NCI-H146 (cell line): ENCODE measurements at places on chromosomes 5 and 9.
A peak's percentile ranks its signal among the peaks of the same experiment; 100 is the strongest.

- DNase-seq, result peak; percentile 62
Measured at GRCh38 chr5:142063878-142064331, 44.7 kb upstream of the NDFIP1 start.

DNA sequence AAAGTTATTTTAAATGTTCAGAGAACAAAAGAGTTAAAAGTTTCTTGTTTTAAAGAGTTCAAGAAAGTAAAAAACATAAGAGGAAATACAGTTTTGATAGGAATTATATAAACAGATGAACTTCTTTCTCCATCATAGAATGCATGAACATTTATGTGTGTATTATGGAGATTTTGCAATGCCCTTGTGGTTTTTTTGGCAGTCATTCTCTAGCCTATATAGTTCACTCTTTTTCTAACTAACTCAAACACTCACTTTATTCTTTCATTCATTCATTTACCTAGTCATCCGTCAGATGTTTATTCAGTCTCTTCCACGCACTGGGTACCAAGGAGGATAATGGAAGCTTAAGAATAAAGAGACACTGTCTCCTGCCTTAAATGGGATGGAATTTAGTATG lies 195.9 kb upstream of the VLDLR start:
- DNase-seq, result no peak

- peak; percentile 31 for DNase-seq
Measured at GRCh38 chr5:95709967-95710650, 21.0 kb upstream of the RHOBTB3 start.

DNA sequence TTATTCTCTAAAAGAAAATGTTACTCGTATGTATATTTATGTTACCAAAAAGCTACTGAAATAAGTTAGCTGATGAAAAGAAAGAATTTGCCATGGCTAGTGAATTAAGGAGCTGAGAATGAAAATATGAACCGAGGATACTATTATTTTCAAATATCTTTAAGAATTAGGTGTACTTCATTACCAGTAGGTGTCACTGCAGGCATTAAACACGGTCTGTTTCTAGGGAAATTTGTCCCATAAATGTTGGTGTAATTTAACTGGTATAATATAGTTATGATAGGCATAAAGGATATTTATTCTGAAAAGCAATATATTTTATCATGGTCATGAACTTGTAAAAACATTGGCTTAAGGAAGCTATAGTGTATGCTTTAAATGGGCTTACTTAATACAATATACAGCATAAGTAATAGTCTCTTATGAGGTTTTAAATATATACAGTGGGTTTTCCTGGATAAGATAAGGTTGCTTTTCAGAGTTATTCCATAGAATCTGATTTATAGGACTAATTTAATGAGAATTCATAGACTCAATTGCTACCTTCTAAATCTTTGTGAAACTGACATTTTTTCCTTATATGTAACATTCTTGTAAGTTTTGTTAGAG lies 72.4 kb upstream of the MPDZ start:
- DNase-seq, result peak; percentile 74

GRCh38 chr5:169695919-169696490 lies 58.9 kb downstream of the DOCK2 start:
- no peak for DNase-seq

- DNase-seq, result no peak
Measured at GRCh38 chr9:13899924-13900323, 414.0 kb downstream of the NFIB start.

DNA sequence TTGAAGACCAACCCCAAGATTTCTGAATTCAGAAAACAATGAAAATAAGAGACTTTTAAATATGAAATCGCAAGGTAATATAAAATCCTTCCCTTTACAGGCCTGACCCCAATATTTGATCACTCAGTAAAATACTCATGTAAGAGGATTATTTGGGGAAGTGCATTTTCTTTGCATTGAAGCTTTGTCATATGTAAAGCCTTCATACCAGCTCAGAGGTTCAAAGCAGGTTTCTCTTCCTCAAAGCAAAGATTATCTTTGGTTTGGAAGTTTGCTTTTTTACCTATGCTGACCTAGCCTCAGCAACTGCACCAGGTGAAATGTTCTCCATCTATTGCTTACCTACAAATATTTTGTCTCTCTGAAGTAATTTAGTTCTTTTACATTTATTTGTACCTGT lies 106.5 kb upstream of the PARP8 start:
- no peak for DNase-seq

GRCh38 chr5:132576123-132576522 lies 19.3 kb downstream of the RAD50 start:
- DNase-seq, result no peak

DNA sequence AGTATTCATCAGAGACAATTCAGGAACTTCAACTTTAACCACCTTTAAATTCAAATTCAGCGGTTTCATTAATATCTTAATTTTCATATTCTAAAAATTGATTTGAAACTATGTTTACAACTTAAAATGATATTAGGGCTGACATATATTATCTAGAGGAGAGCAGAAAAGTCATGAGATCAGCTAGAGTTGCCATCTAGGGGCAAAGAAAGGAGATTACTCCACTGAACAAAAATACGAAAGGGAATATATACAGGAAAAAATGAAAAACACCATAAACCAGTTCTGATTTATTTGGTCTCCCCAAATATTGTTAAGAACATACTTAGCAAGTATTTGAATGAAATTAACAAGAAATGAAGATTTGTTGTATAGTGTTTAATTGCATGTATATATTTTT lies 946.3 kb downstream of the DTWD2 start:
- no peak for DNase-seq

DNA sequence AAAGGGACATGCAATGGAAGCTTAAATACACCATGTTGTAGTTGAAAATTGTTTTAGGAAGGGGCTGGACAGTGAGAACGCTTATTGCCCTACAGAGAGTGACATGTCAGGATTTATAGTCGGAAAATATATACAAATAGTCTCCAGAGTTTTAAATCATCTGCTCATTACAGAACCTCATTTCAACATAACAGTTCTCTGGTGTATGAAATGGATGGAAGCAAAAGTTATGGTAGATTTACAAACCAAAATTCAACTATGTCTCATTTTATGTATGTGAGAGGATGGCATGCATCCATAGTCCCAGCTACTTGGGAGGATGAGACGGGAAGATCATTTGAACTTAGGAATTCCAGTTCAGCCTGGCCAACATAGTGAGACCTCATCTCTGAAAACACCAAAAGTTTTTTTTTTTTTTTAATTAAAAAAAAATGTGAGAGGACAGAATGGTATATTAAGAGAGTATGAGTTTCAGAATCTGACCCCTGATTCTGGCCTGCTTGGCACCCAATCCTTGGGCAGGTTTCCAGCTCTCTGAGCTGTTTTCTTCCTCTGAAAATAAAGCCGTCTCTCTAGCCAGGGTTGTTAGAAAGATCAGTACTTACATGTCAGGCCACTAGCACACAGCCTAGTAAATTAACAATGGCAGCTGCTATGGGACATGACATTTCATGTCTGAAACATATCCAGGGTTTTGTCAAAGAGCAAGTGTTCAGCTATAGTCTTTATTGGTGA lies 40.1 kb downstream of the IQGAP2 start:
- no peak for DNase-seq

DNA sequence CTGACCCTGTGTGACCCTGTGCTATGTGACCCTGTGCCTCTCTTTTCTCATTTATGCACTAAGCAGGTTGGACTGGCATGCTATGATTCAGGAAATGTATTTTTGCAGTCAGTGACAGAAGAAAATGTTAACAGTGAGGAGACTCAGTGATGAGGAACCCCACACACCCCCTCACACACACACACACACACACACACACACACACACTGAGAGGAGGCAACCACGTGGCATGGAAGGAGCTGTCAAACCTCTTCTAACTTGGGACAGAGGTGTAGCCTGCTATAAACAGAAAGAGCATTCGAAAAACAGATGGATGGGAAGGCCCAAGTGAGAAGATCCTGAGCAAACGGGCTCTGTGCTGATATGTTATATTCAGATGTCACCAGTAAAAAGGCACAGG lies 57.9 kb upstream of the GRIA1 start:
- no peak for DNase-seq

GRCh38 chr9:29793970-29794369 lies 2220.7 kb upstream of the C9orf72 start:
- DNase-seq, result no peak

DNA sequence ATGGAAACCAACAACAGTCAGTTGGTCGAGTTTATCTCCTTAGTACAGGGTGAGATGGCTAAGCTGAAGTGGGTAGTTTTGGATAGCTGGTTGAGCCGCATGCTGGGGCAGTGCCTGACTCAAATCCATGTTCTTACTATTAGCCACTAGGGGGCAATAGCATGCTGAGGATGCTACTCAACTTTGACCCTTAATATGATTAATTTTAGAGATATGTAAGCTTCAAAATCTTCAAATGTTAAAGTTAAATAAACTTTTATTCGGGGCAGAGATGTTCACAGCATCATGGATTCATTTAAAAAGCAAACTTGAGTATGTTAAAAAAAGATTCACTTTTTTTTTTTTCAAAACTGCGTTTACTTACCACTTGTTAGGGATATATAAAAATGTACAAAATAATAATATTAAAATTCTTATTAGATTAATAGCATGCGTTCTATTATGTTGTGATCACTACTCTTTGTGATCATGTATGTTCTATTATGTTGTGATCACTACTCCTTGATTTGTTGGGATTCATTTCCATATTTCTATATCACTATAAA lies 57.0 kb downstream of the C9orf153 start:
- DNase-seq, result peak; percentile 40

- no peak for DNase-seq
Measured at GRCh38 chr5:6717247-6717646, 4.0 kb downstream of the TENT4A start.
